ENCODE measurements at places on chromosomes 13 and 19. TPM values are rescaled to one million over a fixed set of nuclear protein-coding genes. Genes with fewer than 3 reads are reported as not detected.

CLN5 gene
- 27.3 TPM for total RNA-seq

ZNF99 gene
- not detected for total RNA-seq

SHISA2 gene
- under 0.01 TPM for total RNA-seq

ZNF221 gene
- 7.8 TPM for total RNA-seq

IGSF23 gene
- not detected for total RNA-seq

SBK2 gene
- total RNA-seq: not detected

MZT1 gene
- 9.5 TPM for total RNA-seq

PROZ gene
- not detected for total RNA-seq

CGB5 gene
- not detected for total RNA-seq

IGFL4 gene
- 0.06 TPM for total RNA-seq

All from aortic smooth muscle cell (primary cell).